ENCODE measurements at places on chromosomes 13 and 19.

DNA sequence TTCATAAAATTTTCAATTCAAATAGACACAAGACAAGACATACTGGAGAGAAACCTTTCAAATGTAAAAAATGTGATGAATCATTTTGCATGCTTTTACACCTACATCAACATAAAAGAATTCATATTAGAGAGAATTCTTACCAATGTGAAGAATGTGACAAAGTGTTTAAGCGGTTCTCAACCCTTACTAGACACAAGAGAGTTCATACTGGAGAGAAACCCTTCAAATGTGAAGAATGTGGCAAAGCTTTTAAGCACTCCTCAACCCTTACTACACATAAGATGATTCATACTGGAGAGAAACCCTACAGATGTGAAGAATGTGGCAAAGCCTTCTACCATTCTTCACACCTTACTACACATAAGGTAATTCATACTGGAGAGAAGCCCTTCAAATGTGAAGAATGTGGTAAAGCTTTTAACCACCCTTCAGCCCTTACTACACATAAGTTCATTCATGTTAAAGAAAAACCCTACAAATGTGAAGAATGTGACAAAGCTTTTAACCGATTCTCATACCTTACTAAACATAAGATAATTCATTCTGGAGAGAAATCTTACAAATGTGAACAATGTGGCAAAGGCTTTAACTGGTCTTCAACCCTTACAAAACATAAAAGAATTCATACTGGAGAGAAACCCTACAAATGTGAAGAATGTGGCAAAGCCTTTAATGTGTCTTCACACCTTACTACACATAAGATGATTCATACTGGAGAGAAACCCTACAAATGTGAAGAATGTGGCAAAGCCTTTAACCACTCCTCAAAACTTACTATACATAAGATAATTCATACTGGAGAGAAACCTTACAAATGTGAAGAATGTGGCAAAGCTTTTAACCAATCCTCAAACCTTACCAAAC lies 24.6 kb upstream of the ZNF431 start:
- DNase-seq, result peak; percentile 1

- peak; percentile 94 for DNase-seq
Measured at GRCh38 chr19:6610934-6611852, 20.2 kb upstream of the CD70 start.

GRCh38 chr13:82305588-82305987 lies 1576.7 kb downstream of the SLITRK1 start:
- DNase-seq, result no peak

DNA sequence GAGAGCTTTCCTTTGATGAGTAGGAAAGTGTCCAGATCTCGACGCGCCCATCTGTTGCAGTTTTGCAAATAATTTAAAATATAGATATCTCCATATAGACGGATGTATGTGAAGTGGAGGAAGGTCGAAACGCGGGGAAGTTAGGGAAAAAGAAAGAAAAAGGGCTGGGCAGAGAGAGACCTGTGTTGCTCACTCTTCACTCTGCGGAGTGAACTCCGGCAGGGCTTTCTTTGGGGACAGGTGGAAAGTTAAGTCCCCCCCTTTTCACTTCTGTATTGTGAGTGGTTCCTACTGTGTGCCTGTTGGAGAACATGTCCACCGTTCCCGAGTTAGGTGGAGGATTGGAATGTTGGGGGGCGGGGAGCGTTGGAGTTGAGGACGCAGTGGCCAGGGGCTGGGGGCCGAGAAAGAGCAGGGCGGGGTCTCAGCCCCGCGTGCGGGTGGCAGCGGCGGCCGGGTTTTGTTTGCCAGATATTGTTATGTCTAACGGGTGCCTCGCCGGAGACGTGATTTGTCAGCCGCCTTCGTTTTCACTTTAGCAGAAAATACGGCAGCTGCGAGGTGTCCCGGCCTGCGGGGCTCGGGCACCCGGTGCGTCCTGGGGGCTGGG lies 145.1 kb upstream of the ZNF536 start:
- DNase-seq, result no peak

DNA sequence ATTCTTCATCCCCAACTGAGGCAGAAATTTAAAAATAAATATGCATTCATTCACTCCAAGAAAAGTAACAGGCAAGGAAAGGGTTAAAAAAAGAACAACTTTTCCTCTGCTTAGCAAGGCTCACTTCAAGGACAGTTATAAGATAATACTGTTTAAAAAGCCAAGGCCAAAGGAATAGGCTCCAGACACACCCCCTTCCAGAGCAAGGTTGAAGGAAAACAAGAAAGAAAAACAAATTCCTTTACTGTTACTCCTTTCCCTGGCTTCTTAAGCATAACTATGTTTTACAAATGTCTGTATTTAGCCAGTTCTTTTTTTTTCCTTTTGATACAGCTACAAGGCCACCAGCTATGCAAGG lies 8.5 kb downstream of the SIGLEC11 start:
- no peak for DNase-seq

DNA sequence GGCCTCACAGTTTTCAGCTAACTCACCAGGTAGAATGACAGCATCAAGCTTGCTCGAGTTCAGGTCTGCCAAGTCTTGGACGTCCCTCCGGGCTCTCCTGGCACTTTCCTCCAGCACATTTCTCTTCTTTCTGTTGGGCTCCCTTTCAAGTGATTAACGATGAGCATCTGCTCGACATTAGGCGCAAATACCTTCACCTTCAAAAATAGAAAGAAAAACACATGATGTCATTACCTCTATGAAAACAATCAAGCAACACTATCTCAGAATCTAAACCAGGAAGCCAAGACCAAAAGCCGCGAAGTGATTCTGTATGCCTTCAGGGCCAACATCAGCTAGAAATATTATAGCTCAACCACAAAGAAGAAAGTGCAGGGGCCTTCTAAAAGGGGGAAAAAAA lies 15.4 kb upstream of the CLN5 start:
- no peak for DNase-seq

- DNase-seq, result no peak
Measured at GRCh38 chr19:29001141-29001581, 211.8 kb downstream of the UQCRFS1 start.

DNA sequence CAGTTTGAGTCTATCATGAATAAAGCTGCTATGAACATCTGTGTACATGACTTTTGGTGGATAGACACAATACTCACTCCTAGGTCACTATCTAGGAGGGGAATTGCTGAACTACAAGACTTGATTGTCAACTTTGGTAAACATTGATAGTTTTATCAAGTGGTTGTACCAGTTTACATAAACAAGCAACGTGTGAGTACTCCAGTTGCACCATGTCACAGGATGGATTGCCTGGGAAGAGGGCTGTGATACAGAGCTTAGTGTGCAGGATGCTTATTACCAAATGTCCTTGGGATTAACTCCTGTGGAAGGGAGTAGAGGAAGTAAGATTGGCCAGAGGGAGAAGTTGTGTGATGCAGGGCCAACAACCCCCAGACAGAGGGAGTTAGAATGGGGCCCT lies 37.7 kb downstream of the RAP2A start:
- DNase-seq, result no peak

DNA sequence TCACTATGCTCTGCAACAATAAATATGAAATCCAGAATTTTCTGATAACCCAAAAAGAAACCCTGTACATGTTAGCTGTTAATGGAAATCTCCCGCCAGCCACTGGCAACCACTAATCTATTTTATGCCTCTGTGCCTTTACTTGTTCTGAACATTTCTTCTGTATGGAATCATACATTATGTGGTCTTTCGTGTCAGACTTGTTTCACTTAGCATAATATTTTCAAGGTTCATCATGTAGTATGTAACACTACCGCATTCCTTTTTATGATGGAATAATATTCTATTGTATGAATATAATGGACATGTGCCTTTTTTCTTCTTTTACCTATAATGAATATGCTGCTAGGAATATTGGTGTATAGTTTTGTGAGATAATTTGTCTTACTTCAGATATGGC lies 1123.3 kb downstream of the EFNB2 start:
- DNase-seq, result no peak

DNA sequence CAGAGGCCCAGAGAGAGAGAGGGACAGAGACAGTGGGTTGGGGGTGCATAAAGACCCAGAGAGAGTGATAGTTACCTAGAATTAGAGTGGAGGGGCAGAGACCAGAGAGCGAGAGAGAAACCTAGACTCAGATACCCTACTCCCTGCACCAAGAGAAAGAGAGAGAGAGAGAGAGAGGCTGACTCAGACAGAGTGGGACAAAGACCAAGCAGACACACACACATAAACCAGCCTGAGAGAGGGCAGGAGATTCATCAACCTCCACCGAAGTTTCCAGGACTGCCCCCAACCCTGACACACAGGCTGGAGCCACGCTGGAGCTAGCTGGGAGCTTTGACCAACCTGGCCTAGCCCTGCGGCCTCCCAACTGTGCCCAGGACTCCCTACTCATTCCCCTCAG lies 12.9 kb downstream of the SYT3 start:
- no peak for DNase-seq
